Suppressor macrophage treated with lipopolysaccharide for 1 hour (primary cell): ENCODE measurements at places on chromosomes 3 and 15.

- no peak for DNase-seq
Observed at GRCh38 chr15:95277266-95277665, 1045.9 kb downstream of the MCTP2 start.

DNA sequence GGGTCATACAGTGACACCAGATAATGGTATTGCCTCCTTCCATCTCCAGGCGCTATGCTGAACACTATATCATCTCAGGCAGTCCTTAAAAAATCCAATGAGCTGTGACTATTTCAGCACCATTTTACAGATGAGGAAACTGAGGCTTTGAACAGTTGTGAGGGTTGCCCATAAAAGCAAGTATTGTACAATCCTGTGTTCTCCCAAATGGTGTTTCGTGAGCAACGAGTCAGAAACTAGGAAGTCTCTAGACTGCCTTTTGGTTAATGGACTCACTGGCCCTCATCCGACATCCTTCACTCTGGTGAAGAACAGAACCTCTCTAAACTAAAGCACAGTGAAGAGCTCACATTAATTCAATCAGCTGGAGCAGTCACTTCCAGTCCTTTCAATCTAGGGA lies 61.8 kb downstream of the ATP8B4 start:
- DNase-seq, result peak; percentile 53

DNA sequence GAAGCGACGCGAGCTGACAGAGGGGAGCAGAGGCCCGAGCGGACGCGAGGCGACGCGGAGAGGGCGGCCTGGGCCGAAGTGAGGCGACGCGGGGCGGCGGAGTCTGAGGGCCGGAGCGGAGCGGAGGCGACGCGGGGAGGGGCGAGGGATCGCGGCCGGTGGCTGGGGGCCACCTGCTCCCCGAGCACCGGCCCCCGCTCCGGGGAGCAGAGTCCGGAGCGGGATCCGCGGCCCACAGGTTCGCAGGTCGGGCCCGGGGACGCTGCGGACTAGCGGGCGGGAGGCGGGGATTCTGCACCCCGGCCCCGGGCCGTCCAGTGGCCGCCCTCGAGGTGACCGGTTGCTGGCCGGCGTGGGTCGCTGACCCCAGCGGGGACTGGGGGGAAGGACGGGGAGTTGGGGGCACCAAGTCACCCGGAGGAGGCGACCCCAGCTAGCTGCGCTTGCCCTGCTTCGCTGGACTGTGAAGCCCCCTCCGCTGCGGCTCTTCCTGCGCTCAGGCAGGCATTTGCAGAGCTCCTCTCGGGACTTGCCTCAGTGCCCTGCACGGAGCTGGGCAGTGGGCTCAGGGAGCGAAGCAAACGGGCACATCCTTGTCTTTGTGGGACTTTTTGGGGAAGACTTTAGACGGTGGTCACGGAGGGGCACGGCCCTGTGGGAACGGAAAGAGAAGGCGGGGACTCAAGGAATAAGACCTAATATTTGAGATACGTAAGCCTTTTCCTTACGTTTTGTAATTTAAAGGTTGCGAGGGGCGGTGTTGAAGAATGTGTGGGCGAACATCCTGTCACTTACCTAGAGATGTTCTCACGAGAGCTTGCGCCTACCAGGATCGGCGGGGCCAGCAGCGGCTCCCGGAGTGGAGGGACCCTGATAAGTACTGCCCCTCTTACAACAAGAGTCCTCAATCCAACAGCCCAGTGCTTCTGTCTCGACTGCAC lies 566 bp downstream of the HMCES start:
- DNase-seq, result peak; percentile 59

DNA sequence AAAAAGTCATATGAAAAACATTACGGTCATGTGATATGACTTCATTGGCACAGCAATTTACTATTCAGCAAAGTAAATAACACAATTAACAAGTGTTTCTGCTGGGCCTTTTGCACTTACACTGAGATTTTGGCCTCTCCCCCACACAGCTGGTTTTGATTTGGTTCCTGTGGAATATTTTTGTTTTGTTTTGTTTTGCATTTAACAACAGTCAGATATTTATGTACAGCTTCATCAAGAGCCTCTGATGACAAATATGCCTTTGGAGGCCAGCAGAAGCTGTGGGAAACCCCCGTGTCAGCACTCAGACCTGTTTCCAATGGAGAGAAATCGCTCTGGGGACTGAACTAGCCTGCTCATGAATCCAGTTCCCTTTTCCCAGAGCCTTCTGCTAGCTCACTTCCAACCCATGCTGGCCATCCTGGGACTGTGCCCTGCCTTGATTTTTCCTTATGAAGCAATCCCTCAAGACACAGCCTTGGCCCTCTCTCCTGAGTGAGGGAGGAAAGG lies 161.9 kb downstream of the ATG7 start:
- peak; percentile 88 for DNase-seq
